ENCODE measurements at places on chromosomes 6 and 20. TPM values are rescaled to one million over a fixed set of nuclear protein-coding genes. Genes with fewer than 3 reads are reported as not detected.

DNA sequence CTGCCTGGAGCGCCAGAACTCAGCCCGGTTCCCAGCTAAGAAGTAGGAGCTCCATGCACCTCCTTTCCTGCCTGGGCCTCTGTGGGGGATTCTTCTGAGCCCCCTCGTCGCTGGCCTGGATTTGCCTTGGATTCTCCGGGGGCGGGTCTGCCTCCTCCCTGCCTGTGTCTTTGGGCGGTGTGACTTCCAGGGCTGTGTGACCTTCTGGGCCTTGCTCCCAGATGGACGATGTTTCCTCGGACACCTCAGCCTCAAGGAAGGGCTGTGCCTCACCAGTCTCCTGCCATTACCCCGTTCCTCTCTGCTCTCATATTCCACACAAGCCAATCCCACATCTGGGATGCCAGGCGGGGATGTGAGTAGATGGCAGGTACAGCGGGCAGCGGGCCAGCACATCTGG, 76.8 kb downstream of the ERMARD start:
- peaks cover 2% of the 10 kb centered on the region for H3K4me1 ChIP-seq
- no peak for DNase-seq
- H3K27ac ChIP-seq: no peak overlapping the region
- no peaks in the 10 kb centered on the region for H3K36me3 ChIP-seq
- no peak overlapping the region for H3K4me3 ChIP-seq

- H3K4me1 ChIP-seq: peaks cover 4% of the 10 kb centered on the region
- no peaks in the 10 kb centered on the region for H3K36me3 ChIP-seq
- no peak overlapping the region for H3K4me3 ChIP-seq
Measured at GRCh38 chr6:157261606-157262005, 61.7 kb downstream of the TMEM242 start.

DNA sequence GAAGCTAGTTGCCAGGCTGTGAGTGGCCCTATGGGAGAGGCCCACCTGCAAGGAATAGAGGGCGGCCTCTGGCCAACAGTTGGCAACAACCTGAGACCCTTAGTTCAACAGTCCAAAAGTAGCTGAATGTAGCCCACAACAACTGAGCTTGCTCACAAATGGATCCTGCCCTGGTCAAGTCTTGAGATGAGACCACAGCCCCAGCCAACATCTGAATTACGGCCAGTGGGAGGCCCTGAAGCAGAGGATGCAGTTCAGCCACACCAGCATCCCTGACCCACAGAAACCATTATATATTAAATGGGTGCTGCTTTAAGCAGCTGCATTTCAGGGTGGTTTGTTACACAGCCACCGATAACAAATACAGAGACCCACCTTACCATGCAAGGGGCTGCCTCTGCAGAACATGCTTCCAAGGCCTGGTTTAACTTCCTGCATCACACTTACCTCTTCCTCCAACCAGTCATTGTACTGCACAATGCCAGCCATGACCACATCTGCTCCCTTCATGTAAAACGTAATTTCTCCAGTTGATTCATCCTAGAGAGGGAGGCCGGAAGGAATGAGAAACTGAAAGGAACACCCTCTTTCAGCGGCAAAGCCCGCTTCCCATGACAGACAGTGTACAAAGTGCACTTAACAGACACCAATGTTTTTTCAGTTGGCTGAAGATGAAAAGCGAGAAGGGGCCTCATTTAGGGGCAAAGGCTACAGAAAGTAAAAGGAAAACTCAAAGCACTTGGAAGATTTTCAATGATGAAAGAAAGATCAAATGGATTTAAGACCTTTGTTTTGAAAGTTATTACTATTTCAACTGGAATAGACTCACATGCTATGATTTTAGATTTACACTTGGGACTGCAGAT, 86.2 kb upstream of the NFATC2 start:
- no peak overlapping the region for H3K4me3 ChIP-seq
- peak overlapping the region; percentile 46 for H3K27ac ChIP-seq
- peaks cover 3% of the 10 kb centered on the region for H3K36me3 ChIP-seq

GRCh38 chr6:45423111-45423823, 45.5 kb upstream of the SUPT3H start:
- peaks cover 45% of the 10 kb centered on the region for H3K4me1 ChIP-seq
- H3K36me3 ChIP-seq: peaks cover 73% of the 10 kb centered on the region
- H3K27me3 ChIP-seq: no peaks in the 10 kb centered on the region
- peak overlapping the region; percentile 99 for H3K27ac ChIP-seq
- no peak for DNase-seq
- H3K4me3 ChIP-seq: peak overlapping the region; percentile 100

DNA sequence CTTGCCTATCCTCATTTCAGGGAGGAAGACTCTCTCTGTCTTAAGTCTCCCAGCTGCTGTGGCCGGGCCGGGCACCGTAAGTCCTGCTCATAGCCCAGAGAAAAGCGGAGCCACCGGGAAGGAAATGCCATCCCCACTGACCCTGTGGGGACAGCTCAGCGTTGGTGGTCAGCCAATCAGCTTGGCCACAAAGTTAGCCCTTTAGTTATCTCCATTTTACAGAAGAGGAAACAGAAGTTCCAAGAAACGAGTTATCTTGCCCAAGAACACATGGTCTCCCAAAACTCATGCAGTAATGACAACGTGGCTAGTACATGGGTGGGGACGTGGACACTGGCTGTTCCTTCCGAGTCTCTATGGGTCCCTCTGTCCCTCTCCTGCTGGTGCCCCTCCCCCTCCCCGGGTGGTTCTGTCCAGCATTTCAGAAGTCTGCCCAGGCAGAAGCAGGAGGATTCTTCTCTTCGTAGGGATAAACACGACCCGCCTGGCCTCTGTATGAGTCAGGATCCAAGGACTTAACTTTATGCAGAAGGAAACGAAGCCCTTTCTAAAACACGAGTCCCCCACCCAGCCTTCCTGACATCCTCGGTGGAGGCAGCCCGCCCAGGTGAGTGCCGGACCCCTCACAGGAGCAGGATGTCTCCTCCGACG, 273.8 kb downstream of the CDH4 start:
- DNase-seq: no peak
- no peaks in the 10 kb centered on the region for H3K4me1 ChIP-seq
- H3K27ac ChIP-seq: no peak overlapping the region
- H3K27me3 ChIP-seq: no peaks in the 10 kb centered on the region
- H3K36me3 ChIP-seq: no peaks in the 10 kb centered on the region

DNA sequence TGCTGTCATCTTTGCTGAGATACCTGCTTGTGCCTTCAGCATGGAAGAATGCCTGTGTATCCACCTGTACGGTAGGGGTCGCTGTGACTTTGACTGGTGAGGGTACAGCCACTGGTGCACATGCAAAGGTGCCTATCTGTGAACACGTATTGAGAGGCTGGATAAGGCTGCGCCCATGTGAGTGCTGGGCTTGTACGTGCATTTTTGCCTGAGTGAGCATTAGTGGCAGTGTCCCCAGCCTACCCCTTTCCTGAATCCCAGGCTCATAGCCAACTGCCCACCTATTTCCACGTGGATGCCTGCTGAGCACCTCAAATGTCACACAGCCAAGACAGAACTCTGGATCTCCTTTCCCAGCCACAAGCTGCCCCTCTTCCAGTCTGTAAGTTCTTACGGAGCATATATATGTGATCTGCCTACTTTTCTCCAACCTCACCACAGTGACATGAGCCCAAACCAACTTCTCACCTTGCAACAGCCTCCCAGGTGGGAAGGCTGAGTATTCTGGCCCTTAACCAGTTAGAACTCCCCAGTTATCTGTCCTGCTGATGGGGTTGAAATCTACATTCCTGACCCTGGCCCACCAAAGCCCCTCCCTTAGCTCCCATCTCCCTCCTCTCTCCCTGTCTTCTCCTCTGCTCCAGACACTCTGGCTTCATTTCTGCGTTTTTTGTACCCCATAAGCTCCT, 1.1 kb upstream of the SLC2A10 start:
- H3K27ac ChIP-seq: no peak overlapping the region
- no peak overlapping the region for H3K4me3 ChIP-seq
- H3K27me3 ChIP-seq: peaks cover 57% of the 10 kb centered on the region
- H3K4me1 ChIP-seq: peaks cover 6% of the 10 kb centered on the region

DNA sequence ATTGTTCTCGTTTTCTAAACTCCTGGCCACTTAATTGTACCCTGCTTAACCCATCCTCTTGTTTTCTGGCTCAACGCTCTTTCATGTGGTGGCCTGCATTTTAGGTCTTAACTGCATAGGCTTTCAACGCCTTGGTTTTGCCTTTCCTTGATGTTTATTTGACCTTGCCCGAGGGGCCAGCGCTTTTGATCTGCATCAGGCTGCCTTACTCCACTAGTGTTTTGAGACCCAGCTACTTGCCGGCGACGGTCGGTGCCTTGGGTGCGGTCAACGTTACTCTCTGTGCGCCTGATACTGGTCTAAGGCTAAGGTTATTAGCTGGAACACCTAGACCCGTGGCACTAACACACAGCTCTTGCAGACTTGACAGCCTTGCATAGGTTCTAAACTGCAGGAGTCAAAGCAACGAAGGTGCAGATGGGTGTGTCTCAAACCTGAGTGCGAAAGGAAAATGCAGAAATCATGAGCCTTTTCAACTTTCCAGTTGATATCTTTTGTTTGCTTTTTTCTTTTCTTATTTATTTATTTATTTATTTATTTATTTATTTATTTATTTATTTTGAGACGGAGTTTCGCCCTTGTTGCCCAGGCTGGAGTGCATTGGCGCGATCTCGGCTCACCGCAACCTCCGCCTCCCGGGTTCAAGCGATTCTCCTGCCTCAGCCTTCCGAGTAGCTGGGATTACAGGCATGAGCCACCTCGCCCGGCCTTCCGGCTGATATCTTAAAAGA, 138.8 kb downstream of the HFE start:
- H3K27me3 ChIP-seq: no peaks in the 10 kb centered on the region
- peaks cover 21% of the 10 kb centered on the region for H3K4me1 ChIP-seq
- peaks cover 8% of the 10 kb centered on the region for H3K36me3 ChIP-seq
- H3K27ac ChIP-seq: peak overlapping the region; percentile 38

DNA sequence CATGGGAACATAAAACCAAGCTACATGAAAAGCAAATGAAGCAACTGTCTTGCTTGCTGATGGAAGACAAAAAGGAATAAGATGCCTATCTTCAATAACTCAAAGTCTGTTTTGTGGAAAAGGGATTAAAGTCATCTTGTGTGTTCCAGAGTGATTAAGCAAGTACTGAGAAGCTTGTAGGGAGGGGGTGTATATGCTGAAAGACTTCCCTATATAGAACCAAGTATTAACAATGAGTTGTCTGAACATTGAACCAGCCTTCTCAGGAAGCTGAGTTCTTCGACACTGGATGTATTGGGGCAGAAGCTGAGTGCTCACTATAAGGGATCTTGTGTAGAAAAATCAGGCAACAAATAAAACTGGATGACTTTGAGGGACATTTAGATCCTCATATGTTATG, 451.8 kb downstream of the CD83 start:
- no peak overlapping the region for H3K27ac ChIP-seq
- peaks cover 7% of the 10 kb centered on the region for H3K36me3 ChIP-seq
- H3K27me3 ChIP-seq: no peaks in the 10 kb centered on the region
- no peak overlapping the region for H3K4me3 ChIP-seq
- peaks cover 10% of the 10 kb centered on the region for H3K4me1 ChIP-seq
- DNase-seq: no peak

DNA sequence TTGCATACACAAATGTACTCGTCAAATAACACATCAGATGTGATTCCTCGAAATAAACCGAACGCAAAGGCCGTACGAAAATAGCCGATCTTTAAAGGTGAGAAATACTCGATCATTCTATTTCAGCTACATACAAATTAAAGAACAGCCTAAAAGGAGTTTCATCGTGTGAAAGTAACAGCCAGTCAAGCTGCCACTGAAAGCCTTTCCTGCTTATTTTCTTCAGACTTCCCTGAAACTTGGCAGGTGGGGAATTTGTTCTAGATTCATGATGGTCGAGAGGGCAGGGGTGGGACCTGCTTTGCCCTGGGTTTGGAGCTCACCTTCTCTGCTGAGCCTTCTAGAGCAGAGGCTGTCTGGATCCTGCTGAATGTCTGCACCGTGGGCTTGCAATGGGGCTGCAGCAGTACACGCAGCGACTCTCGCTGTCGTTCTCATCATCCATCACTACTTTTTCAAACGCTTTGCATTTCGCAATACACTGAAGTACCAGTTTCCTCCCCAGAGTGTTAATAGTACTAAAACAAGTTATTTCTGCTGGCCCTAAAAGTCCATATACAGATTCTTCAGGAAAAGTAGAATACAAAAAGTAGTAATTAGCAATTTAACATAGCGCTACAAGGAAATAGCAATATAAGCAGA, 16.2 kb downstream of the FOXC1 start:
- H3K4me3 ChIP-seq: no peak overlapping the region
- peaks cover 67% of the 10 kb centered on the region for H3K27me3 ChIP-seq
- peaks cover 3% of the 10 kb centered on the region for H3K36me3 ChIP-seq
- DNase-seq: no peak

PSORS1C2 gene
- total RNA-seq: not detected

FOXF2 gene
- total RNA-seq: not detected

C20orf204 gene
- 4.3 TPM for total RNA-seq

RNF144B gene
- 5.7 TPM for total RNA-seq

AKAP12 gene
- total RNA-seq: 17.2 TPM

KIF13A gene
- not detected for total RNA-seq

SLC35B2 gene
- total RNA-seq: 27.6 TPM

MOG gene
- total RNA-seq: not detected

Data from activated T-helper 2 cell treated with anti-CD3 and anti-CD28 coated beads, Interferon-gamma antibody, Interleukin-2, Interleukin-4, amounts not matched to agents 10 μg/mL and 5 μg/mL and 100 μg/mL, durations not matched to agents 14 hours and 24 hours and 36 hours (primary cell).